CD8-positive, alpha-beta T cell (primary cell): ENCODE measurements at places on chromosomes 6 and 20.

DNA sequence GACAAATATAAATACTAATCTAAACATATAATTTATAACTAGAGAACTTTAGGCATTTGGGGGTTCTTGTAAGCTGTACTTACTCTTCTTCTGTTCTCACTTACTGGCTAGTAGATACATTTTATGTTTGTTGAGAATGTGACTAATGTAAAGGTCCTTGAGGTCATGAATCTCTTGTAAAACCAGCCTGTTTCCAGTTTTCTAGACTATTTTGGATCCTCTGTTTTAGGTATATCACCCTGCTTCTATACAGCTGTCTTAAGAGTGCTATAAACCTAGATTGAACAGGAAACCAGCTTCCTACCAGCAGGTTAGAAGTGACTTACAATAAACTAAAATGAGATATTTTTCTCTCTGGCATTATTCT is 134.2 kb downstream of the PLCB4 start:
- no peak for DNase-seq

DNA sequence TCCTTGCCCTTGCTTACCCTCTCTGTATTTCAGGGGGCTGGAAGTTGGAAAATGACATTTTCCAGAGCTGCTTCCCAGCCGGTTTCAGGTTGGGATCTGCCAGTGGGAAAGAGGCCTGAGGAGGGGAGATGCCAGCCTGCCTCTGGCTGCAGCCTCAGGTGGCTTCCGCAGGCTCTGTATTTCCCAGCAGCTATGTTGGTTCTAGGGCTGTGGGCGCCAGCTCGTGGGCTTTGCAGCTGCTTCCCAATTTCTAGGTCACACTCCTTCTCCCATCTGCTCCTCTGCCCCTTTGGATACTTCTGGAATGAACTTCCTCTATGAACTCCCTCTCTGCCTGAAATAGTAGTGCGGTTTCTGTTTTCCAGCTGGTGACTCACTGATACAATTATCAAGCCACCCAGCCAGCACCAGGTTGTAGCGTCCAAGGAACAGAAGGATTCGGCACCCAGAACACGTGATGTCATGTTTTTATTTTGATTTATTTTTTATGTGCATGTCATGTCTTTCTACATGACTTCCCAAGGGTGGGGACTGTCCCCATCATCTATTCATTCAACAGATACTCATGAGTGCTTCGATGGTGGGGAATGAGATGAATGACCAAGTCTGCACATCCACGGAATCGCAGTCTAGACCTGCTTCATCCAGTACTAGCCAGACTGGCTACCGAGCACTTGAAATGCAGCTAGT is 38.0 kb downstream of the TGM2 start:
- no peak for DNase-seq

DNA sequence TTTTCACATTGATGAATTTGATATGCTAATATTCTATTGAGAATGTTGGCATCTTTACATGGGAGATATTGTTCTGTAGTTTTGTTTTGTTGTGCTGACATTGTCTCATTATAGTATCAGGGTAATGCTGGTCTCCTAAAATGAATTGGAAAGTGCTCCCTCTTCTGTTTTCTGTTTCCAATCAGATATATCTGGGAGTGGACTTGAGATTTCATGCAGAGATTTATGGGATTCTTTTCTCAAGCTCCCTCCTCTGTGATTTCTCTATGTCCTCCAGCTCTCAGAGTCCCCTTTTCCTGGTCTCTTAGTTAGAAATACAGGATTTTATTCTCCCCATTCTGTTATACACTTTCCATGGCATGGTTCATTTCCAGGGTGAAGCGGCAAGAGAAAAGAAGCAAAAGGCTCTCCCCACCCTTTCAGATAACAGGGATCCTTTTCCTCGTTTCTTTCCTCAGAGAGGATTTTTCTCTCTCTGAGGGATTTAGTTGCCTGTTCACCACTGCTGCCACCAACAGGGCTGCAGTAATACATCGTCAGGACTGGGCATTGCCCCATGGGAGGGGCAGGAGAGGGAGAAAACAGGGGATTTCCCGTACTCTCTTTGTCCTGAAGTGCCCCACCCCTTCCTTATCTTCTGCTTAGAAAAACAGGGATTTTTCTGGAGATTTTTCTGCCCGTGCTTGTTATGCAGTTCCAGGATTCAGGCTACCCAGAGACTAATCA is 59.3 kb upstream of the STMND1 start:
- no peak for DNase-seq

- no peak for DNase-seq
Measured at GRCh38 chr6:156988276-156989158, 211.3 kb downstream of the ARID1B start.

- DNase-seq, result no peak
Measured at GRCh38 chr6:105310371-105310770, 92.5 kb downstream of the PREP start.

DNA sequence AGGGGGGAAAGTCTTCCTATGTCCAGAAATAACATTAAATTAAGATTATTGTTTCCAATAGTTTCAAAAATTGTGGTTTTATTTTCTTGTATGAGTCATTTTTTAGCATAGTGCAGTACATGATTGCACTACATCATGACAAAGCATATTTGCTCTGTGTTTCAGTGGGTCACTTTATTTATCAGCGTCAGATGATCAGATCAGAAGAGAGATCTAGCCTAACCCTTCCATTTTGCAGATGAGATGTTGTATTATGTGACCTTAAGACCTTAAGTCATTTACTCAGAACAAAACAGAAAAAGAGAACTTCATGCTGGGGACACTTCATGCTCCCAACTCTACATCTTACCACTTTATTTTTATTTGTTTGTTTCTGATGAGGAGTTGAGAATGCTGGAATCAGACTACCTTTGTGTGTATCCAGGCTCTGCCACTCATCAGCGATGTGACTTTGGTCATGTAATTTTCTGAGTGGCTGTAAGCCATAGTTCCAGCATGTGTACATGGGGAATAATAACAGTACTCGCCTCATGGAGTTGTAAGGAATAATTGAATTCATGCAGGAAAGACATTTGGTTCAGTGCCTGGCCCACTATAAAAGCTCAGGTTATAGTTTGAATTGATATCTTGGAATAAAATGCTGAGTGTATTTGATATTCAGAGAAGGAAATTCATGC is 13.5 kb downstream of the EYA4 start:
- no peak for DNase-seq
